CD4-positive, alpha-beta T cell treated with Interleukin-12 subunit alpha and Interleukin-12 subunit beta, for 1 hour (primary cell): ENCODE measurements at places on chromosomes 2 and 18.

GRCh38 chr2:50535971-50536759 is 495.8 kb downstream of the NRXN1 start:
- no peak for DNase-seq

GRCh38 chr18:50653402-50654093 is 93.7 kb downstream of the MAPK4 start:
- DNase-seq: no peak

GRCh38 chr2:29482348-29482747 is 367.1 kb downstream of the CLIP4 start:
- no peak for DNase-seq

GRCh38 chr18:50590593-50590992 is 30.7 kb downstream of the MAPK4 start:
- DNase-seq: no peak

DNA sequence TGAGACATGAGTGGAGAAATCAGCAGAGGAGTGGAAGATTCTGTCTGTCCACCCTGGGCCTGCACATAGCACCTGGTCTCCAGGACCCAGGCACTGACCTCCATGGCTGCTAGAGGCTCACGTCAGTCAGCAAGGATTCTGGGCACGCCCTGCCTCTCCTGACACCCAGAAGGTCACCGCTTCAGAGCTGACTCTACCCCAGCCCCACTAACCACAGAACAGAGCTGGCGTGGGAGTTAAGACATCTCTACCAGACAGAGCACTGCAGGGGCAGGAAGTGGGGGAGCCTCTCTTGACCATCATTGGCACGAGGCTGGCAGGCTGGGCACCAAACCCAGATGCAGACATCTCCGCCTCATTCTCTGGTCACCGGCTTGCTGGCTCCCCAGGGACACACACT is 3.0 kb downstream of the ADCY3 start:
- no peak for DNase-seq

DNA sequence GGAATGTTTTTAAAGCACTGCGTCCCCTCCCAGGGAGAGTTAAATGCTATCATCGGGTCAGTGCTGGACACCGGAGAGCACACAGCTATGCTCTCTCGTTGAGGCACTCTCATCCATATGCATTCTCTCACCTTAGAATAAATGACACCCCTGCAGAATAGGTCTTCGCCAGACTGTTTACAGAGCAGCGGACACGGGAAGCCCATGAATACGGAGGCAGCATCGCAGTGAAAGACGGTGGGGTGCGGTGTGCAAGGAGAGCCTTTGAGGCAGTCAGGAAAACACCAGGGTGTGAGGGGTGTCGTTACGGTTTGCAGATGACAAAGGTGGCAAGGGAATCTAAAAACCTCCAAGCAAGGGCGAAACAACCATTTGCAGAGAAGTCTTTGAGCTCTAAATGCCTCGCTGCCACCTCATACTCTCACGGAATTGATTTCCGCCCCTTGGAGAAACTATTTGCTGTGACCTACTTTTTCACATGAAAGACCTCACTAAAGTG is 169.2 kb upstream of the FHL2 start:
- no peak for DNase-seq

DNA sequence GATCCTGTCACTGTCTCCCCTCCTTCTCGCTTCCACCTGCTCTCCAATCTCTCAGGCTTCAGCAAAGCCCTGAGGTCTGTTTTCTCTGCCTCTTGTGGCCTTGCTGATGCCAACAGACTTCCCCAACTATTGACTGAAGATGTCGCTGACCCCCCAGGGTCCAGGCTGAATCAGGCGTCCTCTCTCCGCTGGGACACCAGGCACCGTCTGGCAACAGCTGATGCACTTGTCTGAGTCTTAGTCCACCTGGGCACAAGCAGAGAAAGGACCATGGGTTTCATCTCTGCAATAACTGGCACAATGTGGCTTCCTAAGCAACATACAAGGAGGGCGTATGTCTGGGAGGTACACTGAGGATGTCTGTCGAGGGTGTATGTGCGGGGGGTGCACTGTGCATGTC is 248.7 kb upstream of the MYT1L start:
- no peak for DNase-seq

- no peak for DNase-seq
These were observed 65.0 kb downstream of the SLC4A5 start for GRCh38 chr2:74278176-74278575.

DNA sequence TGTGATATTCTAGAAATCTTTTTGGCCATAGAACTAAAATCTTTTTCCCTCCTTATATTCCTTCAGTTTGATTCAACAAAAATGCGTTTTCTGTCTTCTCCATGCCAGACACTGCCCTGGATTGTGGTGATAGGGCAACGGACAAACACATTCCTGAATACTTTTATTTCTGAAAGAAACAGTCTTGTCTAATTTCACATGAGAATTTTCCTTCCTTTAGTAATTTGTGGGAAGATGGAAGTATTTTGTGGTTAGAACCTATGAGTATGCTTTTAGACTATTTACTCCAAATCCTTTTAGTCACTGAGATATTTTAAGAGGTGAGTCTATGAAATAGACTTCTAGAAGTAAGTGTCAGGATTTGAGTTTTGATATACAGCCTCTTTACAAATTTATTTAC is 49.6 kb downstream of the COL5A2 start:
- no peak for DNase-seq

DNA sequence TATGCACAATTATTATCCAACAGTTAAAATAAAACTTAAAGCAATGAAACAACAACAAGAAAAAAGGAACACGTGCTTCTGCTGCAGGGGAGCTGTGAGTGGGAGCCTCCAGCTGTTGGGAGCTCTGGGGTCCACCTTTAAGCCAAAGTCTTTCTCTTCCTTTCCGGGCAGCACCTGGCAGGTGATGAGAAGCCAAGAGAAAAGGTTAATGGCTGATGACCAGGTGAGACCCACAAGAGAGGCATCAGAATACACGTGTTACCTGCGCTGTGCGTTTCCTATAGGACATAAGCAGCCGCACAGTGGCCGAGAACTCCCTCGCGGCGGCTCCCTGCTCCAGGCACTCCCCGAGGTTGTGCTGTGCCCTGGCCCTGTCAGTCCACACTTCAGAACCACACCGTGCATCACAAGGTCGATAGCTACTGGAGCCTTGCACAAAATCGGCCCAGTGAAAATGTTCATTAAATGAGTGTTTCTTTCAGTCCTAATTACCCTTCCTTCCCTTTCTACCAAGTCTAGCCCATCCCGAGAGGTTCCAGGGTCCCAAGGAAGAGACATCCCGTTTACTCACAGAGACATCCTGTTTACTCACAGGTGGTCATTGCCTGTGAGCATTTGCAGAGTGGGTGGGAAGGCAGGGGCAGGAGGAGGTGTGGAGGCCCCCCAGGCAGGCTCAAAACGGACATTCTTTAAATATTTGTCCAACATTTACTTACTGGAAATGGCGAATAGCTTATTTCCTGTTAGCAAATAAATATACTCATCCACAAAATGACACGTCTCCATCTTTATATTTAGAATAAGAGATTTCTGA is 44.9 kb upstream of the ASB18 start:
- DNase-seq: no peak

DNA sequence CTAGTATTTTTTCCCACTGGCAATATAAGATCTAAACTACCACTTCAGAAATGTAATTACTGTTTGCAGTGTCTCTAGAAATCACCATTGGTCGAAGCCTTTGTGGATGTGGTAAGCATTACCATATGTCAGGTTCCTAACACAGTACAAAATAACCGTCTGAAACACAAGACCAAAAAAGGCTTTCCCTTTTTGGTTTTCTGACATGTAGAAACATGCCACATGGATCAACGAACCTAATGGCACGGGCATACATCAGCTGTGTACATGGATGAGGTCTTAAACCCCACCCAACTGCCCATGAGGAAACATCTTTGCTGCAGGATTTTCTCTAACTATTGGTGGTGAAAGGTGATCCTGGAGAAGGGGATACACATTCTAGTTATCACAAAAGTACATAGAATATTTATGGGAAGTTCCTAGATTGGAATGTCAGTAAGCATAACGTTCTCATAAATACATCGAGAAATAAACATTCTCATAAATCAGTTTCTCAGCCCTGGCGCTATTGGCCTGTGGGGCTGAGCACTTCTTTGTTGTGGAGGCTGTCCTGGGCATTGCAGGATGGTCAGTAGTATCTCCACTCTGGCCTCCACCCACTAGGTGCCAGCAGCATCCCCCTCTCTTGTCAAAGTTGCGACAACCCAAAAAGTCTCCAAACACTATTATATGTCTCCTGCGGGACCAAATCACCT is 9.0 kb downstream of the VIT start:
- DNase-seq: no peak

- DNase-seq: no peak
These were observed 46.0 kb downstream of the SLC66A2 start for GRCh38 chr18:79905389-79905911.

GRCh38 chr2:120398051-120398995 is 52.4 kb downstream of the INHBB start:
- DNase-seq: no peak

GRCh38 chr2:171864357-171864985 is 29.6 kb downstream of the SLC25A12 start:
- DNase-seq: no peak

DNA sequence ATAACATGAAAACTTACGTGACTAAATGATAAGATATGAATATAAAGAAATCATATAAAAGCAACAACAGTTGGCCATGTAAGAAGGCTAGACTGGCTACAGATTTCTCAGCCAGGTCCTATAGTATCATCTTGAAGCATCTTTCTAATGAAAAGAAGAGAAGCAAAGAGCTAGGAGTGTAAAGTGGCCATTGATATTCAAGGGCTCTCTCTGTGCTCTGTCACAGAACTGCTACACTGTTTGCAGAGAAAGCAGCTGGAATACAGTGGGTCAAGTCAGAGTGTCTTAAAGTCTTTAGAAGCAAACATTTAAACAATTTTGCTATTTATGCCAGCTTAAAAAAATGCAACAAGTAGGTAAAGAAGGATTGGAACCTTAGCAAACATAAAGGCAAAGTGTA is 118.8 kb downstream of the SCN9A start:
- DNase-seq: no peak

GRCh38 chr2:99854236-99854852 is 288.0 kb downstream of the AFF3 start:
- DNase-seq: no peak

DNA sequence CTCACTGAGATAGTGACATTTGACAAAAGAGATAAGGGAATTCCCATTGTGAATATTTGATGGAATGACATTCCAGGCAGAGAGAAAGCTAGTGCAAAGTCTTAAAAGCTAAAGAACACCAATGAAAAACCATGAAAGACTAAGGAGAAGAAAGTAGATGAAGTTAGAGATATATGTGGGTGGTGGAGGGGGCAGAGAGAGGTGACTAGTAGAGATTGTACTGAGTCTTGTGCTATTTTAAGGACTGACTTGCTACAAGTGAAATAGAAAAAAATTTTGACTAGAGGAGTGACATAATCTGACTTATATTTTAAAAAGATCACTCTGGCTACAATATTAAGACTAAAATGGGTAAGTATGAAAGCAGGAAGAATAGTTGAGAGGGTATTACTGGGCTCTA is 35.3 kb upstream of the GULP1 start:
- no peak for DNase-seq

GRCh38 chr2:19046986-19047780 is 311.2 kb downstream of the OSR1 start:
- no peak for DNase-seq

GRCh38 chr18:62523255-62523588 is 397 bp downstream of the ZCCHC2 start:
- DNase-seq: no peak

- no peak for DNase-seq
These were observed 190.4 kb downstream of the KIAA1328 start for GRCh38 chr18:37019157-37019827.

DNA sequence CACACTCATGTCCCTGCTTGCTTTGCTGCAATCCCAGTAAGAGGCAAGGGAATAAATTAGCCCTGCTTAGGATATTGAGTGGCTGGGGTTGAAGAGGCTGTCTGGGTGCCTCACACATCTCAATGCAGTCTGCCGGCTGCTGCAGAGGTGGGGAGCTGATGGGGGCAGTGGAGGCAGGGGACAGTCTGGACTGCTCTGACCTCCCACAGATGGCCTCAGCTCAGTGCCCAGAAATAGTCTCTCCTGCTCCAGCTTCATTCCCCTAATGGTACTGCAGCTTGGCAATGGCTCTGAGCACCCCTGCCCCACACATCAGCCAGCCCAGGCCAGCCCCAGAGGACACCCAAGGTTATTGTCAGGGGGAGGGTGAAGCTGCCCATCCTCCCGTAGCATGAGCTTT is 21.5 kb upstream of the TNS1 start:
- no peak for DNase-seq

DNA sequence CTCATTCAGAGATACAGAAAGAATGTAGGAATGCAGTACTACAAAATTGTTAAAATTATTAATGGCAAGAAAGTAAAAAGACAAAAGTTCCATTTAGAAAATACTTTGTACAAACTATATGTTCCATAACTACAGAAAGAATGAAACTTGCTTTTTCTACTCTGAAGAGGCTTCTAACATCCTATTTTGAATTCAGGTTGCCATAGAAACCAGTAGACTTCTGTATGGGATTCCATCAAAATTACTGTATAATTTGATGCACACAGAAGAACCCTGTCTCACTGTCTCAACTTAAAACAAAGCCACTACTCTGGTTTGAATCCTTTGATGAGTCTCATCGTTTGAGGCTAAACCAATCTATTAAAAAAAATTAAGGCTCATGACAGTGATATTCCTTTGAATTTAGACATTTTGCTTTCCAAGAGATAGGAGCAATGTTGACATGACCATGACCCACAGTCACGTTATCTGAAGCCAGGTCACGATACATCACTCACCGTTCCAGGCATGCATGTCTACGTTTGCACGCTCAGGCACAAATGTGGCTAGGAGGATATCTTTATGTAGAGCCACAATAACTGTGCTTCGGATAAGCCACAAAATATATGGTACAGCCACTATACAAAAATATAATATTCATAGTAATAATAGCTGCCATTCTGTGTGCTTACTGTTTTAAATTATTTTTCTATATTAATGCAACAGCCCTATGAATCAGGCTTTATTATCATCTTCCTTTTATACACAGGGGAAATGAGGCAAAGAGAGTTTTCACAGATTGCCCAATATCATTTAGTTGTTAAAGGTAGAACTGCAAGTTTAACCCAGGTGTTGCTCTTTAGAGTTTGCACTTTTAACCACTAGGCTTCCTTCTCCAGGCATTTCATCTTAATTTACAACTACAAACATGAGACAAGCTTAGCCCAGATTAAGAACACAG is 82.4 kb downstream of the CACNB4 start:
- DNase-seq: no peak

- no peak for DNase-seq
These were observed 505.4 kb downstream of the BCL11A start for GRCh38 chr2:60047944-60048525.

GRCh38 chr2:127576433-127577207 is 41.1 kb downstream of the MYO7B start:
- no peak for DNase-seq
